ENCODE measurements at places on chromosomes 11 and 22.

- no peak for DNase-seq
Observed at GRCh38 chr11:68003846-68004550, at the start of gene UNC93B1. TSS of gene UNC93B1 (minus strand) at chr11:68004097. CDS start at chr11:68004043, 54 bp downstream.

GRCh38 chr11:13119941-13120520, 110.9 kb downstream of the RASSF10 start:
- peak; percentile 51 for DNase-seq

GRCh38 chr22:31584804-31585160, 77.2 kb downstream of the PISD start:
- DNase-seq: no peak

DNA sequence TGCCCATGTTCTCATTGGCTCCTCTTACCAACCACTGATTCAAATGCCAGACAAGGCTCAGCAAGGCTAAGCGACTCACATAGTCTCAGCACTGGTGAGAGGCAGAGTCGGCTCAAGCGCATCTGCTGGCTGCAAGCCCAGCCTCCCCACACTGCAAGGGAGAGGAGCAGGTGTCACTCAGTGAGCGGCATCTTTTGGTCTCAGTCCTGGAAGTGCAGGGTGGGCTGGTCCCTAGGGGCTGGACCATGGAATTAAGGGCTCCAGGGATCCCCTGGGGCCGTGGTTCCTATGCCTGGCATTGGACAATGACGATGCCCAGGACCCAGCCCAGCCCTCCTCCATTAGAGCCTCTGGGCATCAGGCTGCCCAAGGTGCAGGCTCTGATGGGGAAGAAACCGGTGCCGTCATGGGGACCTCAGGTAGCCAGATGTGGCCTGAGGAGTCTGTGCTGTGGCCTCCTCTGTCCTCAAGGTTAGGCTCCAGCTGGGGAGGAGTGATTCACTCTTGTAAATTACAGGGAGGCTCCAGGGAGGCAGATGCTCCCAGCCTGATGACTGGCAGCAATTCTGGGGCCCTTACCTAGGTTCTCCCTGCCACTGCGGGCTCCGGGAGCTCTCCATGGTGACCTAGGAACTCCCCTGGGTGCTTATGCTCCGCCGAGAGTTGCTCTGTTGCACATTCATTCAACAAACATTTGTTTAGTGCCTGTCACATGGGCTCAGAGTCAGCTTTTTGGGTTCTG, 28.0 kb downstream of the FADS2 start:
- DNase-seq: no peak

DNA sequence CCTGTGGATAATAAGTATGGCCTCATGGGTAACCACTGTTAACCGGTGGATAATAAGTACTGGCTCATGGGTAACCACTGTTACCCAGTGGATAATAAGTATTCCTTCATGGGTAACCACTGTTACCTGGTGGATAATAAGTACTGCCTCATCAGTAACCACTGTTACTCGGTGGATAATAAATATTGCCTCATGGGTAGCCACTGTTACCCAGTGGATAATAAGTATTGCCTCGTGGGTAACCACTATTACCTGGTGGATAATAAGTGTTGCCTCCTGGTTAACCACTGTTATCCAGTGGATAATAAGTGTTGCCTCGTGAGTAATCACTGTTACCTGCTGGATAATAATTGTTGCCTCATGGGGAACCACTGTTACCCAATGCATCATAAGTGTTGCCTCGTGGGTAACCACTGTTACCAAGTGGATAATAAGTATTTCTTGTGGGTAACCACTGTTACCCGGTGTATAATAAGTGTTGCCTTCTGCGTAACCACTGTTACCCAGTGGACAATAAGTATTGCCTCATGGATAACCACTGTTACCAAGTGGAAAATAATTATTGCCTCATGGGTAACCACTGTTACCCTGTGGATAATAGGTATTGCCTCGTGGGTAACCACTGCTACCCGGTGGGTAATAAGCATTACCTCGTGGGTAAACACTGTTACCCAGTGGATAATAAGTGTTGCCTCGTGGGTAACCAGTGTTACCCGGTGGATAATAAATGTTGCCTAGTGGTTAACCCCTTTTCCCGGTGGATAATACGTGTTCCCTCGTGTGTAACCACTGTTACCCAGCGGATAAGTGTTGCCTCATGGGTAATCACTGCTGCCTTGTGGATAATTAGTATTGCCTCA, 26.6 kb upstream of the NXPE4 start:
- no peak for DNase-seq

DNA sequence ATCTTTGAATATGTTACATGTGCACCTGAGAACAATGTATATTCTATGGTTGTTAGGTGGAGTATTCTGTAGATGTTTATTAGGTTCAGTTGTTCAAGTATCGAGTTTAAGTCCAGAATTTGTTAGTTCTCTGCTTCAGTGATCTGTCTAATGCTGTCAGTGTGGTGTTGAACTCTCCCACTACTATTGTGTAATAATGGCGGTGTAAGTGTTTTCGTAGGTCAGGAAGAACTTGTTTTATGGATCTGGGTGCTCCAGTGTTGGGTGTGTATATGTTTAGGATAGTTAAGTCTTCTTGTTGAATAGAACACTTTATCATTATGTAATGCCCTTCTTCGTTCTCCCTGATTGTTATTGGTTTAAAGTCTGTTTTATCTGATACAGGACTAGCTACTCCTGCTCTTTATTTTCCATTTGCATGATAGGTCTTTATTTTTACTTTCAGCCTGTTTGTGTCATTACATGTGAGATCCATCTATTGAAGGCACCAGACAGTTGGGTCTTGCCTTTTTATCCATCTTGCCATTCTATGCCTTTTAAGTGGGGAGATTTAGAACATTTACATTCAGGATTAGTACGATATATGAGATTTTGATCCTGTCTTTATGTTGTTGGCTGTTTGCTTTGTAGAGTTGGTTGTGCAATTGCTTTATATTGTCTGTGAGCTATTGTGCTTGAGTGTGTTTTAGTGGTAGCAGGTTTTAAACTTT, 121.6 kb downstream of the DDX10 start:
- no peak for DNase-seq

- DNase-seq: no peak
Observed at GRCh38 chr11:68832476-68833181, 9.1 kb downstream of the CPT1A start.

GRCh38 chr11:22491555-22492225, 133.9 kb downstream of the FANCF start:
- no peak for DNase-seq

DNA sequence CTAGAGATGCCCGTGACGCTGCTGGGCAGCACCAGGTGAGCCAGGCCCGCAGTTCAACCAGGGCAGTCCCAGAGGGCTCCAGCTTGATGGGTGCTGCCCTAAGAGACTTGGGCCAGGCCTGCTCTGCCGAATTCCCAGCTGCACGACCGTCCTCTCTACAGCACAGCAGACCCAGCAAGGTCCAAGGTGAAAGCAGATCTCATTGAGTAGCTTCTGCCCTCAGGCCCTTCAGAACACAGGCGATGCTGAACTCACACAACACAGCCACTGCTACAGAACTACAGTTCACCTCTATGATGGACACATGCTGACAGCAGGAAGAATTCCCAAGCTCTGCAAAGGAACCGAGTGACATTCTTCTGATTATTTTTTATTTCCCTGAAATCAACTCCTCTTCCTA, 81.6 kb downstream of the MICAL3 start:
- DNase-seq: no peak

- no peak for DNase-seq
Observed at GRCh38 chr11:129973809-129974208, 28.8 kb downstream of the PRDM10 start.

DNA sequence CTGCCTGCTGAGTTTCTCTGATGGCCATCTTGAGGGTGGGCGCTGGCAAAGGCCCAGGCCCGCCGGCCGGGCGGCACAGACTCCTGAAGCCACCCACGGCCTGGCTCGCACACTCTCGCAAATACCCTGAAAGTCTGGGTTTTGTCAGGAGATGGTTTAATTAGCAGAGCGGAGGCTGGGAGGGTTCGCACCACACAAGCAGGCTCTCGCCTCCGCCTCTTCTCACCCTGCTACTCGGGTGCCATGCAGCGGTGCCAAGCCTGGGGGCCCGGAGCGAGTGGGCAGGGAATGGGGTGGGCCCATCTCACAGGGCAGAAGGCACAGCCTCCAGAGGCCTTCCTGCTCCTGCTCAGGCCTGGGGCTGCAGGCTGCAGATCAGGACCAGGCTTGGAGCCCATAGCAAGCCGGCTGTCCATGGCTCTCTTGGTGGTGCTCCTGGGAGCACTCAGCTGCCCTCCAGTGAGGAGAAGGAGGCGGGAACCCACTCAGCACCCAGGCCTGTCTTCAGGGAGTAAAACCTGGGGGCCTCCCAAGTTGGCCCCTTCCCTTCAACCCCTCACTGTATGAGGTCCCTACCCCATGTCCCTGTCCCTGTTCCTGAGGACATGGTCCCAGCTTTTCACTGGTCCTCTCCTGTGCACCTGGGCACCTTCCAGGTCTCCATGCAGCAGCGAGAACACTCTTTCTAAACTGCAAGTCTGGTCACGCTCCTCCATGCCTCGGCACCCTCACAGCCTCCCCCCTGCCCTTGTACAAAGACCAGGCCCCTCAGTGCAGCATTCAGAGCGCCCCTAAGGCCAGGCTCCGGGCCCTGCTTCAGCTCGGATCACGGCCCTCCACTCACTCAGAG, 62.0 kb downstream of the FLRT1 start:
- no peak for DNase-seq

GRCh38 chr22:21015466-21016006, 571 bp downstream of the P2RX6 start:
- DNase-seq: no peak

DNA sequence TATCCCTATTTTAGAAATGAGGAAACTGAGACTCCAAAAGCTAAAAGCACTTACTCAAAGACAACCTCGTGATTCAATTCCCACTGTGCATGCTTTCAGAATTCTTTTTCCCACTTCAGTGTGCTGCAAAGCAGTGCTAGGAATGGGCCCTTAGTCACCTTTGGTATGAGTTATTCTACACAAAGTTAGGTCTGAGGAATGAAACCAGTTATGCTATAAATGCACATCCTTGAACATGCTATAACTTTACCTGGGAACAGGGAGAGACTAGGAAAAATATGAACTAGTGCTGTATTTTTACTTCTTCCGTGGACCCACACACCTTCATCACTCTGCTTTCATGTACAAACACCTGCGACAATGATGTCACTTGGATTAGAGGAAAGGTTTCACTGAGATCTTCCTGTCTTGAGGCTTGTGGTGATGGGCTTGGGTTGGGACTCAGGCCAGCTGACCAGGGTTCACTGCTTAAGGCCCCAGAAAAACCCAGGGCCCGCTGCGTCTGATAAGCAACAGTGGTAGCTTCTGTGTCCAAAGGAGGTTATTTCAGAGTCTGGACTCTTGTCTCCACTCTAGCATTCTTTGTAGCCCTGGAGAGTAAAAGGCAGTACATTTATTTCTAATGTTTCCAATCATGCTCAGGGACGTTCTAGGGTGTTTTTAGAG, 81.6 kb downstream of the ZC3H12C start:
- DNase-seq: no peak

DNA sequence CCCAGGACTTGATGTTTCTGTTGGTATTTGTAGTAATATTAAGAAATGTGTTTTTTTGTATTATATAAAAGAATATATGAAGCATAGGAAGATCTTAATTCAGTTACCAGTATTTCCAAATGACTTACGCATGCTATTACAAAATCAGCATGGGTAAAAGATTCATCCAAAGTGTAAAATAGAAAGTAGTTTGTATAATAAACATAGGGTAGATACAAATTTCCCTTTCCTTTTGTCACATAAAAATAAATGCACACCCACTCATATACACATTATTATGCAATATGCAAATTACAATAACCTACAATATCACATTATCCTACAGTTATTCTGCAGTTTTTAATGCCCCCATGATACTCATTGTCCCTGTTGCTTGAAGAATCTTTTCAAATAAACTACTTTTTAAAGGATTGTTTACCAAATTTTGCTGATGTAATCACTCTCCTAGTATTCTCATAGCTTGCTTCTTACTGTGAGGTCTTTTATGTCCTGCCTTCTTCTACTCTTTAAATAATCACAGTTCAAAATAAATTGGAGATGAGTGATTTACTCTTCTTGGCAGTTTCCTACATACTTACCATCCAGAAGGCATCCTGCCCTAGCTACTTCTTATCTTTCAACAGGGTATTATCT, 244.0 kb downstream of the CASP12 start:
- no peak for DNase-seq

DNA sequence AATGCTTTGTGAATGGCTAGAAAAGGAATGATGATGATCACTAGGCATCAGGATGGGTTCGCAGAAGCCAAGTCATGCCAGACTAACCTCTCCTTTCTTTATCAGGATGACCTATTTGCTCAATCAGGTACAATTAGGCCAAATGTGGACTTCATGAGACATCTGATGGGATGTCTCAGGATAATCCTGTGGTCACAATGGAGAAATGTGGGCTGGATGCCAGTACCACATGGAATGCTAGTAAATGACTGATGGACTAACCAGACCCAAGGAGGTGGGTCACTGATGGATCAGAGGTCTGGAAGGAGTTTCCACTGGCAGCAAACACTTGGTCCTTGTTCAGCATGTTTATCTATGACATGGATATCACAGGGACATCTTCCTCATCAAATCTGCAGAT, 94.8 kb upstream of the PHOX2A start:
- no peak for DNase-seq

DNA sequence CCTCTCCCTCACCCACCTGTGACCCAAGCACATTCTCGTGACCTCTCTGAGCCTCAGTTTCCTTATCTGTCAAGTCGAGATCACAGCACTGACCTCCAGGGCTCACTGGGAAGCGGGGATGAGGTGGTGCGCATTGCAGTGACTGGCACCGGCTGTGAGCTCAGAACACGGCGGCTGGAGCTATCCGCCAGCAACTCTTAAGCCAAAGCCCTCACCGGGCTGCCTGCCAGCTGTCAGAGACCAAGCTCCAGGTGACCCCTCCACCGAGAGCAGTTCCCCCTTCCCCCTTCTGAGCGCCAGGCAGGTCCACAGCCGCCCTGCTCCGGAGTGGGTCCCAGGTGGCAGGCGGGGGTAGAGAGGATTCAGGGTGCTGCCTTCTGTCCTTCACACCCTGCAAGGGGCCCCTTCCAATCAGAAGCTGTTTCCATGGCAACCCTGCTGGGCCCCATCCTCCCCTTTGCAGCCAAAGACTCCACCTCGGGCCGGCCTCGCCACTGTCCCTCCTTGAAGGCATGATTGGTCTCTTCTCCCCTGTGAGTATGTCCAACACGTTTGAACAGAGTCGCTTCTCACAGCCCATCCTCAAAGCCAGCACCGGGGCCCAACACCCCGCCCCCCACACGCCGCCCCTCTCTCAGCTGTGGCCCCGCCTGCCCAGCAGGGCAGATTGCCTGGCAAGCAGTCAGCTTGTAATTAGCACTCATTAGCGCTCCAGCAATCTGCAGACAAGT, 98.7 kb downstream of the WNT7B start:
- no peak for DNase-seq

GRCh38 chr22:47151064-47151463, 388.6 kb downstream of the TBC1D22A start:
- DNase-seq: no peak

Measured in NCI-H2107 (cell line).